NCI-H2029 (cell line): ENCODE measurements at places on chromosomes 4 and X.

GRCh38 chr4:84085986-84086385 lies 413.1 kb downstream of the NKX6-1 start:
- DNase-seq, result no peak

- no peak for DNase-seq
Measured at GRCh38 chrX:12981880-12982279, 7.0 kb downstream of the TMSB4X start.

DNA sequence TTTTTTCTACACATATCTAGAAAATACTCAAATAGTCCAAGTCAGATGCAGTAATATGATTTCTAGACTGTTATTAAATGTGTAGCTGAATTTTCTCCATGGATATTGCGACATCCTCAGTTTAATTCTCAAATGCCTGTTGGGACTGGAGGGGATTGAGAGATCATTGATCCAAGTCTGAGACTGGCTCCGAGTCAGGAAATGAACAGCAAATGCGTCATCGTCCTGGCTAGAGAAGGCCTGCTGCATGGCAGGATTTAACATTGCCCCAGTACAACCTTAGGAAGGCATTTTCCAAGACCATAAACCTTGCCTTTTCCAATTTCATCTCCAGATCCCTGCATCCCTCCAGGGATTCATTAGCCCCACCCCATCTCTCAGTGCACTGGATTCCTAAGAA lies 56.6 kb upstream of the SLC6A14 start:
- DNase-seq, result no peak

- DNase-seq, result no peak
Measured at GRCh38 chrX:146707781-146708180, 101.8 kb upstream of the CXorf51B start.

DNA sequence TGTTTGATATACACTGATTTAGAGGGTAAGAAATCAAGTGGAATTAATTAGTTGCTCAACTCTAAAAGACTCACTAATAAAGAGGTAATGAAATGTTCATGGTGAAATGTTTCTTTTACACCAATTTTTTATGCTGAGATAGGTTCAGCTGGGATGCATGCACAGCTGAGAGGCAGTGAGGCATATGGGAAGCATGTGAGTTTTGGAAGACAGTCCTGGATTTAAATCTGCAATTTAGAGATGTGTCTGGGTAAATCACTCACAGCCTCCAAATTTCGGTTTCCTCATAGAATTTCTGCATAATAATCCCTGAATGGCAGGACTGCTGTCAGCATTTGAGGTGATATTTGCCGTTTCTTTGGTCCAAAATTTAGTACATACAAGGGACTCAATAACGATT lies 48.2 kb upstream of the AADAT start:
- no peak for DNase-seq

- DNase-seq, result no peak
Measured at GRCh38 chr4:72712997-72713396, 144.0 kb upstream of the ADAMTS3 start.

- DNase-seq, result no peak
Measured at GRCh38 chr4:100799761-100800539, 282.1 kb upstream of the EMCN start.

DNA sequence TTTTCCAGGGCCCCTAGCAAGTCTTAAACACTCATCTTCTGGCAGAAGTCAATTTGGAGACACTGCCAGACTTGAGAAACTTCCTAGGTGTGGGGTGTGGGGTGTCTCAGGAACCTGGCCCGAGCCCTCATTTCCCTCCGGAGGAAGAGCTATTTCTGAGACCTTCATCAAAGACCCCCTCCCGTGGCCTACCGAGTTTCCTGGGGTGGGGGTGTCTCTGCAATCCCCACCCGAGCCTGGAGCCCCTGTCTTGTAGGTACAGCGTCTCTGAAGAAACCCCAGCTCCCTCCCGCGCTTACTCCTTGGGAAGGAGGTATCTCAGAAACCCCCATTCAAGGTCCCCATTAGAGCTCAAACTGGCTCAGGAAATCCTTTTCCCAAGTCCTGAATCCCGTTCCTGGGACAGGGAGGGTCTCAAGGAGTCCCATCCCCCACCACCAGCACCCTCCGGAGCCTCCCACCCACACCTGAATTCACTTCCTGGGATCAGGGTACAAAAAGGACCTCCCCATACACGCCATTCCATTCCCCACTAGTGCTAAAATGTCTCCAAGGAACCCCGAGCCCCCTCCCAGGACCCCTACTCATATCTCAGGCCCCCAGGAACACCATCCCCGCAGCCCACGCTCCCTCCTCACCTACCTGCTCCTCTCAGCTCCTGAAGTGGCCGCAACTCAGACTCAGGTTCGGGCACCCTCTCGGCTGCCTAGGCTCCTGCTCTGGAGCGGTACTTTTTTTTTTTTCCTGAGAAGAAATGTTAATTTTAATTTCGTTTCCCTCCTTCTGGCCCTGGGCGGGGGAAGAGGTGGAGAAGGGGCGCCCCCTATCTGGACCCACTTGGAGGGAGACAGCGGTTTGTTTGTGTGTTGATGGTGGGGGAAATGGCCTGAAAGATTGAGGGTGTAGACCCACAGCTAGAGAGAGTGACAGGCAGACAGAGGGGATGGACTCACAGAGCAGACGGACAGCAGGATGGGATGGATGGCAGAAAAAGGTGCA lies 1.1 kb downstream of the SLC38A5 start:
- DNase-seq, result no peak

- no peak for DNase-seq
Measured at GRCh38 chrX:48003367-48003757, 427 bp downstream of the ZNF182 start.

DNA sequence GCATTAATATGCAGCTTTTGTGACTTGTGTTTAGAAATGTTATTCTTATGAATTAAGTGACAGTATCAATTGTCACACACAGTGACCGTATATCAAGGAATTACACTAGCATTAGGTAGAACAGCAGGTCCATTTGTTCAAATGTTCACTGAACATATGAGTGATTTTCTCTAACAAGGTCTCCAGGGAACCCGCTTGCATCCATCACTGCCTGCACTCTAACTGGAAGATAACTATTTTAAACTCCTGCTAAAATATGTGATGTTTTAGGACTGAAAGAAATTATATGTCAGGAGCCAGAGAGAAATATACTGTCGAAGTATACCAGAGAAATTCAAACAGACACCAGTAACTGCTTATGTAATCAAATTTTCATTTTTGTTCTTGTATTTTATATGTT lies 1395.7 kb downstream of the PCDH18 start:
- no peak for DNase-seq

DNA sequence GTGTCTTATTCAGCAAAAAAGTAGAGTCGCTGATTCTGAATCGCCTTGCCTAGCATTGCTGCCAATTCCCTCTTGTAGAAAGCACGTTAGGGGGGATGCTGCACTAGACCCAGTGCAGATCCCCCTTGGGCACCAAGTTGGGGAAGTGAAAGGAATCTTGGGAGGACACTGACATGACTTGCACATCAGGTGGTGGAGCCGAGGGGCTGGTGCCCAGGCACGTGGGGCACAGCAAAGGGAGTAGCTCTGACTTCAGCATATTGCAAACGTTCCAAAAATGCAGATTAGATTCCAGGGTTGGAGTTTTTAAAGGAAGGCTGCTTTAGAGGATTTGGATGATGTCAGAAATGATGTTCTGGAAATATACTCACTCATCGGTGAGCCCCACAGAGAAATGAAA lies 47.4 kb upstream of the GPM6B start:
- DNase-seq, result no peak

DNA sequence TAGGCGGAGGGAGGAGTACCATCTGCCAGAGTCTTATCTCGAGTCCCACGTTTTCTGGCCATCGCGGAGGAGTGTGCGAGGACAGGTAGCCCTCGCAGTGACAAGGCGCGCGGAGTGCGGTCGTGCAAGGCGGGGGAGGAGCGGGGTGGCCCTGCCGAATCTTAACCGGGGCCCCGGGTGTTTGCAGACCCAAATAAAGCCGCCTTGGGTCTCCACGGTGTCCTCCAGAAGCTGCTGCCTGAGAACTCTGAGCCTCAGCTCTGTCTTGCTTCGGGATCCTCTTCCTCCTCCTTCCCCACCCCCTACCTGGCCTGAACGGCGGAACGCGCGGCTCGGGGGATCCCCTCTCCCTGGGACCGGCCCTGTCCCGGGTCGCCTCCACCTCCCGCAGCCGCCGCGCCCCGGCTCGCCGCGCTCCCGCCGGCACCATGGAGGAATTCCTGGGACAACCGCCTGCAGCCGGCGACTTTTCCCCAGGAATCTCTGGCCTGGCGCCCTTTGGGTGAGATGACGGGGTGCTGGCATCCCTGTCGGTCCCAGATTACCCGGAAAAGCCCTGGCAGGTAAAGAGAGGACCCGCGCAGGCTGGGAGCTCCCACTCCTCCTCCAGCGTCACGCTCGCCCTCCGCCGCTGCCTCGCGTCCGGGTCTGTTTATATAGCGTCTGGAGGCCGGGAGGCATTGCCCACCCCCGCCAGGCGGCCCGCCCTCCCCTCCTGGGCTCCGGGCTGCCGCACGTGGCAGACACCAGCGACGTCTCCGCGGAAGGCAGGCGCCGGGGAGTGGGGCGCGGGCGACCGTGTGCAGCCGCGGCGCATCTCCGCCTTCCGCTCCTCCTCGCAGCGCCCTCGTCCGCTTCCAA lies at the start of gene GALNTL6:
Gene GALNTL6 (plus strand): TSS at position 740 of the 861 bp plus-strand sequence.
- DNase-seq, result no peak

DNA sequence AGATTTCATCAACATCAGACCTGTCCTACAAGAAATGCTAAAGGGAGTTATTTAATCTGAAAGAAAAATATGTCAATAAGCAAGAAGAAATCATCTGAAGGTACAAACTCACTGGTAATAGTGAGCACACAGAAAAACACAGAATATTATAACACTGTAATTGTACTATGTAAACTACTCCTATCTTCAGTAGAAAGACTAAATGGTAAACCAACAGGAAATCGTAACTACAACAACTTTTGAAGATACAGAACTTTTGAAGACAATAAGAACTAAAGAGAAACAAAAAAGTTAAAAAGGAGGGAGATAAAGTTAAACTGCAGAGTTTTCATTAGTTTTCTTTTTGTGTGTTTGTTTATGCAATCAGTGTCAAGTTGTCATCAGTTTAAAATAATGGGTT lies 12.4 kb downstream of the MED14 start:
- DNase-seq, result no peak

GRCh38 chr4:170008371-170008770 lies 17.8 kb downstream of the MFAP3L start:
- no peak for DNase-seq

DNA sequence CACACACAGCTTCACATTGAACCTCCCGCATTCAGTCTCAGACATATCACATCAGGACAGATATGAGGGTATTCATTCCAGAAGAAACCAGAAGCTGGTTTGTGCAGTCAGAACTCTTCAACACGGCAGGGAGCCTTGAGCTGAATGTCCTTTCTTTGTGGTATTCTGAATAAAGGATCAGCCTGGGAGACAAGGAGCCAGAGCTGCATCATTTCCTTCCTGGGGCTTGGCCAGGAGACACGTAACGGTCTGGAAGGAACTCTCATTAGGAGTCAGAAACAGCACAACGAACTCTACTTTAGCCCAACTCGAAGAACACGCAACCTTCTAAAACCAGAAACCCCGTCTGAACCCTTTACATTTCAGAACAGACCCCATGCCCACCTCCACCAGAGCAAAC lies 46.4 kb downstream of the KDR start:
- no peak for DNase-seq

DNA sequence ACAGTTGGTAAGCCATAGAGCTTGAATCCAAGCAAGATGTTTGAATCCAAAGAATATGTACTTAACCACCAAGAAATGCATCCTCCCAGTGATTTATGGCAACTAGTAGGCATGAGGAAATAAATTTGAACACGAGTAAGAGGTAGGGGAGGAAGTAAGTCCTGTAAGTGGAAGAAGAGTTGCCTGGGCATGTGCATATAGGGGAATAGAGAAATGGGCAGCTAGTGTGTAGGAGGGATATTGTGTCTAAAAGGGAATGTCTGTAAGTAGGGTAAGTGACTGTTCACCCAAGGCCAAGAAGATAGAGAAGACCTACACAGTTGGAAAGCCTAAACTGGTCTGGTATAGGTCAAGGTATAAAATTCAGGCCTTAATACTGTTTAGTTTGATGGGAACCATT lies 4.6 kb downstream of the SH3BGRL start:
- no peak for DNase-seq

GRCh38 chrX:112587194-112587593 lies 92.5 kb downstream of the LHFPL1 start:
- DNase-seq, result no peak

GRCh38 chr4:167100120-167100519 lies 134.2 kb downstream of the SPOCK3 start:
- DNase-seq, result peak; percentile 75

DNA sequence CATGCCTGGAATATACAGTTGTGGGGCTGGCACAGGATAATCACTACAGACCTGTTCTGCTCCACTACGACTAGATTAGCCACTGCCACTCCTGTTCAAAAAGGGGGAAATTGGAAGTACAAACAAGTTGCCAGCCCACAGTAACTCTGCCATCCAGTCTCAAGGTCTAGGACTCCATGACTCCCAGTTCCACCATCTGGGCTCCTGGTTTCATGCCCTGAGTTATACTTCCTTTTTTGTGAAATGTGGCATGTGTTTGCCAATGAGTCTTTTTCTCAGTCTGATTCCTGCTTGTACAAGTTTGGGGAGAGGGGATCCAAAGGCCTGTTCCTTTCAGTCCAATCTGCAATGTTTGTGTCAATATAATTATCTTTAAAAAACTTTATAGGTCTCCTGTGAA lies 1.0 kb upstream of the BLOC1S4 start:
- DNase-seq, result no peak

GRCh38 chr4:128162434-128162833 lies 101.3 kb downstream of the LARP1B start:
- DNase-seq, result no peak

DNA sequence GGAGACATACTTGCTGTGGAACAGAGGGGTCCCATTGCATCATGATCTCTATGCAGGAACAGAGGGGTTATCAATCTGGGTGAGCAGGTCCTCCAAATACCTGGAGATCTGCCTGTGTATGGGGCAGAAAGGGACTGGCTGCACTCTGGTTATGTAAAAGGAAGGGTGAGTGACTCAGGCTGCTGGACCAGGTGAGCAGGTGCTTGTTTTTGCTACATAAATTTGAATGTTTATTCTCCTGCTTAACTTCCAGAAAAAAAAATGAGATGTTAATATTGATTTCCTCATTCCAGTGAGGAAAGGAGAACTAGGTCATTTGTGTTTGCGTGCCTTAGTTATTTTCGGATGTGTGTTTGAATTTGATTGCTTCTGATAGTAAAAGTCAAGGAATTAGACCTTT lies 225.8 kb upstream of the TRAM1L1 start:
- no peak for DNase-seq

GRCh38 chrX:121160987-121161386 lies 113.6 kb downstream of the GLUD2 start:
- no peak for DNase-seq

- no peak for DNase-seq
Measured at GRCh38 chrX:50615570-50616158, 145.0 kb upstream of the DGKK start.

DNA sequence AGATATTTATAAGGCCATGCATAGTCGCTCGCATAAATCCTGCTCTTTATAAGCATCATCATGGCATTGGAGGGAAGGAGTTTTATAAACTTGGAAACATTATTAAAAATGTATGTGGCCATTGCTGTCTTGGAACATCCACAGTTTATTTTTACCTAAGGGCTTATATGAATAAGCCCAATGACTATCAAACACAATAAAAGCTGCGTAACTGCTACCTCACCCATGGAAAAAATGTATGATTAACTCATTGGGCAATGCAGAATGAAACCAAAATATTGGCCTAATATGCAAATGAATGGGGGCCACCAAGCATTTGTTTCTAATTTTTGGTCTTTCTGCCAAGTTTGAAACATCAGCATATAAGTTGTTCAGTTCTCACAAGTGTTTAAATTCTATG lies 19.1 kb downstream of the GEMIN8 start:
- no peak for DNase-seq

- DNase-seq, result peak; percentile 56
Measured at GRCh38 chrX:125202591-125203248, 117.0 kb upstream of the TEX13C start.
